ENCODE measurements at places on chromosomes 1 and 21. TPM values are rescaled to one million over a fixed set of nuclear protein-coding genes. Genes with fewer than 3 reads are reported as not detected.
A peak's percentile ranks its signal among the peaks of the same experiment; 100 is the strongest.

- peaks cover 37% of the 10 kb centered on the region for H3K36me3 ChIP-seq
- H3K27ac ChIP-seq = no peak overlapping the region
- no peak overlapping the region for H3K4me3 ChIP-seq
- DNase-seq = no peak
- H3K4me1 ChIP-seq = peaks cover 30% of the 10 kb centered on the region
Observed at GRCh38 chr1:24421502-24421901, 5.9 kb downstream of the NIPAL3 start.

Gene ZNF648
- total RNA-seq = not detected

Gene ECM1
- total RNA-seq = 14.2 TPM

Gene GRIK1
- not detected for total RNA-seq

GRCh38 chr1:167791281-167792187 is 69.8 kb downstream of the MPZL1 start:
- no peak overlapping the region for H3K4me3 ChIP-seq
- peaks cover 27% of the 10 kb centered on the region for H3K4me1 ChIP-seq
- peaks cover 4% of the 10 kb centered on the region for H3K36me3 ChIP-seq
- no peak overlapping the region for H3K27ac ChIP-seq
- peak; percentile 59 for DNase-seq

DNA sequence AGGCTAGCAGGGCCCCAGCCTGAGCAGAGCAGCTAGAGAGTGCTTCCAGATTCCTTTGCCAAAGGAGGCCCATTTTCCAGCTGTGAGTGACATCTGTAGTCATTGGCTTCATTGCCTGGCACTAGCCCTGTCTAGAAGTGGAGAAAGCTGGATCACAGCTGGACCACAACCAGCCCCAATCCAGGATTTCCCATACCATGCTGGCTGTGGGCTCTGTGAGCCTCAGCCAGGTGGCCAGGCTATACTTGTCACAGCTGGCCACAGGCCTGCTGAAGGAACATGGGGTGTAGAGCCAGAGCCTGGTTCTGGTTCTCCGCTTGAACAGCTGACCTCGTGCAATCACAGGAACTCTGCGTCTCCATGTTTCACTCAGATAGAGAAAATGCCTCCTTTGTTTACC is 36.6 kb downstream of the RIMKLA start:
- no peaks in the 10 kb centered on the region for H3K27me3 ChIP-seq
- no peaks in the 10 kb centered on the region for H3K36me3 ChIP-seq
- H3K4me1 ChIP-seq = no peaks in the 10 kb centered on the region
- DNase-seq = peak; percentile 52
- H3K4me3 ChIP-seq = no peak overlapping the region

DNA sequence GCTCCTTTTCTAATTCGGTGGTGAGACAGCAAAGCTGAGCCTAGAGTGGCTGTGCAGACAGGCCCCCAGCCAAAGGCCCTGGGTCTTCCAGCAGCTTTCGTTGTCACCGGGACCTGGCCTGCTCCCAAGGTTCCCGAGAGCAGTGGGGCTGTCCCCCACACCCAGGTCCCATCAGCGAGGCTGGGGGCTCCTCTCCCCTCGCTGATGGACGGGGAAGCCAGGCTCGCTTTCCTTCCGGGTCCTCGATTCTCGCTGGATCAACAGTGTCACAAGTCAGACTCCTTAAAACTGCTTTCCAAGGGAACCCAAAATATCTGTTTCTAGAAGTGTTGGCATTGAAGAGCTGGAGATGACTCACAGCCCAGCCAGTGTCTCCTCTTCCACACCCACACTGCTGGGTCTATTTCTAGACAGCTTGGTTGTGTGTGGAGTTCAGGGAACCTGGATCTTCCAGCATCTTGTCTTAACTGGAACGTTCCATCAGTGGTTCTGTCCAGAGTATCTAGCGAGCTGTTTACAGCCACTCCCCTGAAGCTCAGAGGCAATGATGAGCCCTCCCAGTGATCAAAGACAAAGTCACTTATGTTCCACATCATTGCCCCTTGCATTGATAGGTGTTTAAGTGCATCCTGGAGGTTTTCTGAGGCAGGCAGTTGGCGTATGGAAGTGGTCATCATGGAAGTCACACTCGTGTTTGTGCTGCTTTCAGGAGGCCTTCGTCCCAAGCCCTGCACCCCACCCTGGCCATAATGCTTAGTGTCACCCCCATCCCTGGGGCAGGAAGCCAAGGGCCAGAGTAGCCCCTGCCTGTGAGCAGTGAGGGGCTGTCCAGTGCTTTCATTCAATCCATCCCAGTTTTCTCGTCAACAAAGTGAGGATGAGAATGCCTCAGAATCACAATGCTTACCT is 35.2 kb downstream of the RRP1 start:
- peaks cover 4% of the 10 kb centered on the region for H3K27me3 ChIP-seq
- H3K4me3 ChIP-seq = no peak overlapping the region
- no peaks in the 10 kb centered on the region for H3K4me1 ChIP-seq
- DNase-seq = peak; percentile 33
- H3K27ac ChIP-seq = no peak overlapping the region

DNA sequence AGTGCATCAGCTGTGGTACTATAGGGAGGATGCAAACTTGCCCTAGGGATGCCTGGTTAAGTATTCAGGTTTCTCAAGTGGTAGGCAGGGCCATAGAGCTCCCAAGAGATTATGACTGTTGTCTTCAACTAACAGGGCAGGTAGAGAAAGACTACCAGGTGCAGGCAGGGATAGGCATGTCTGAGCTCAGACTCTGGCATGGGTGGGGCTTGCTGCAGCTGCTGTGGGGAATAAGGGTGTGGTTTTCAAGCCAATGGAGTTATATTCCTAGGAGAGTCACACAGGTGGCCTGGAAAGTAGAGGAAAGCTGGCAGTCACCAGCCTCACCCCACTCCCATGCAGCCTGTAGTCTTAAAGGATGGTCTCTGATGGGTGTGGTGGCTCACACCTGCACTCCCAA is 673.4 kb upstream of the ADGRL4 start:
- H3K4me1 ChIP-seq = no peaks in the 10 kb centered on the region
- H3K36me3 ChIP-seq = no peaks in the 10 kb centered on the region
- DNase-seq = no peak
- no peak overlapping the region for H3K27ac ChIP-seq

- no peak overlapping the region for H3K27ac ChIP-seq
- DNase-seq = no peak
- no peaks in the 10 kb centered on the region for H3K27me3 ChIP-seq
- no peaks in the 10 kb centered on the region for H3K4me1 ChIP-seq
Observed at GRCh38 chr1:186391841-186392240, 16.2 kb downstream of the ODR4 start.

Gene GLMP
- 9.1 TPM for total RNA-seq

Gene TMEM52
- 2.4 TPM for total RNA-seq

GRCh38 chr1:240415532-240415931 is 196.4 kb downstream of the GREM2 start:
- H3K27me3 ChIP-seq = no peaks in the 10 kb centered on the region
- no peak for DNase-seq
- H3K36me3 ChIP-seq = no peaks in the 10 kb centered on the region
- no peaks in the 10 kb centered on the region for H3K4me1 ChIP-seq

DNA sequence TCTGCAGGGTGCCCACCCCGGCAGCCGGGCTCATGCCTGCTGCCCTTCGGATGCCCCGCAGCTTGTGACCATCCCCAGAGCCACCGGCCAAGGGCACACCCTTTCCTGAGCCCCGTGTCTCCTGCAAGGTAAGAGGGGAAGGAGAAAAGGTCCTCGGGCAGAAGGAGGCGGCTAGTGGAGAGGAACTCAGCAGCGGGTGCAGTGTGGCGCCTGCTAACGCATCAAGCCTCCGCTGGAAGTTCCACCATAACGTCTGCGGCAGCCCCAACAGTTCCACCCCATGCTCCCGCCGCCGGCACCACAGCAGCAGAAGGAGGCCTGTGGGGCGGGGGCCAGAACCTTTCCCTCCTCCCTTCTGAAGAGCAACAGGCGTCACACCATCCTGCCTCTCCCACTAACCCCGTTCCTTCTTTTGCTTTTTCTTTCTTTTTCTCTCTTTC is 990 bp downstream of the VWA5B1 start:
- no peaks in the 10 kb centered on the region for H3K4me1 ChIP-seq
- no peak overlapping the region for H3K4me3 ChIP-seq
- peaks cover 46% of the 10 kb centered on the region for H3K27me3 ChIP-seq
- H3K27ac ChIP-seq = no peak overlapping the region
- no peak for DNase-seq
- no peaks in the 10 kb centered on the region for H3K36me3 ChIP-seq

- no peaks in the 10 kb centered on the region for H3K4me1 ChIP-seq
- DNase-seq = no peak
- H3K27ac ChIP-seq = no peak overlapping the region
- H3K4me3 ChIP-seq = no peak overlapping the region
Observed at GRCh38 chr1:17135530-17135929, 16.3 kb upstream of the PADI2 start.

DNA sequence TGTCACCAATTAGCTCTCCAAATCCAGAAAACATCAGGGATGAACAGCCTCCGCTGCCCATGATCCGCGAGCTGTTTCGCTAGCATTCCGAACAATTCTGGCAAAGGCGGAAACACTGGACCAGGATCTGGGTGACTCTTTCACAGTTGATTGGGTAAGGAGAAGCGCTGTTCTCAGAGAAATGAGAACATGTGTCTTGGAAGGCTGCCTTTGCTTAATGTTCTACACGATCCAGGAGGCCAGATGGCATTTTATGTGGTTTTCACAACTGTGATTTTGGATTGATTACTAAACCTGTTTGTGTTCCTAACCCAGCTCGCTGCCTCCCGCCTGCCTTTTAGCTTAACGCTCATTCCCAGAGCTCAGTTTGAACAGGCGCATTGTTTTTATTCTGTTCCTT is 144.0 kb downstream of the KIF26B start:
- no peaks in the 10 kb centered on the region for H3K27me3 ChIP-seq
- H3K4me1 ChIP-seq = peaks cover 15% of the 10 kb centered on the region
- no peak for DNase-seq
